Activated CD8-positive, alpha-beta T cell treated with anti-CD3 and anti-CD28 coated beads, Interleukin-2, amount 10 ng/mL, durations not matched to agents 7 days and 5 days (primary cell): ENCODE measurements at places on chromosomes 5 and 9. TPM values are rescaled to one million over a fixed set of nuclear protein-coding genes. Genes with fewer than 3 reads are reported as not detected.

DNA sequence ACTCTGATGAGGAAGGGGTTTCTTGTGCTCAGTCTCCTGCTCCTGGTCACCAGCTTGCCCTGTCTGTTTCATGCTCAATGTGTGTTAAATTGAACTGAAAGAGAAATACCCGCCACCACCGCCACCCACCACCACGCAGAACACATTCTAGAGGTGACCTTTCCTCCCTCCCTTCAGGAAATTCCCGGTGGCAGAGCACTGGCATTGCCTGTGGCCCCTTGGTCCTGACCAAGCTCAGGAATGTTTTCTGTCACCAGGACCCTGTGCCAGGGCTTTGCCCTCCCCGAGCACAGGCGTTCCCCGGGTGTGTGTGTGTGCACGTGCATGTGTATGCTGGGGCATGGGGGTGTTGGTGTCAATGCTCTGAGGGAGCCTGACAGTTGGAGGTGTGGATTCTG, 10.2 kb upstream of the SLC25A51 start:
- no peak overlapping the region for H3K4me3 ChIP-seq
- peaks cover 2% of the 10 kb centered on the region for H3K4me1 ChIP-seq

Gene FOXD4L5
- 0.16 TPM for total RNA-seq

GRCh38 chr5:2591777-2592453, 159.6 kb downstream of the IRX2 start:
- H3K27me3 ChIP-seq, result no peaks in the 10 kb centered on the region
- DNase-seq, result no peak
- no peak overlapping the region for H3K4me3 ChIP-seq
- no peaks in the 10 kb centered on the region for H3K36me3 ChIP-seq

- H3K4me3 ChIP-seq, result no peak overlapping the region
- H3K27ac ChIP-seq, result no peak overlapping the region
- no peak for DNase-seq
- no peaks in the 10 kb centered on the region for H3K36me3 ChIP-seq
- no peaks in the 10 kb centered on the region for H3K4me1 ChIP-seq
- H3K27me3 ChIP-seq, result no peaks in the 10 kb centered on the region
Observed at GRCh38 chr9:8701904-8702303, 902.3 kb upstream of the DMAC1 start.

Gene PALM2AKAP2
- not detected for total RNA-seq

DNA sequence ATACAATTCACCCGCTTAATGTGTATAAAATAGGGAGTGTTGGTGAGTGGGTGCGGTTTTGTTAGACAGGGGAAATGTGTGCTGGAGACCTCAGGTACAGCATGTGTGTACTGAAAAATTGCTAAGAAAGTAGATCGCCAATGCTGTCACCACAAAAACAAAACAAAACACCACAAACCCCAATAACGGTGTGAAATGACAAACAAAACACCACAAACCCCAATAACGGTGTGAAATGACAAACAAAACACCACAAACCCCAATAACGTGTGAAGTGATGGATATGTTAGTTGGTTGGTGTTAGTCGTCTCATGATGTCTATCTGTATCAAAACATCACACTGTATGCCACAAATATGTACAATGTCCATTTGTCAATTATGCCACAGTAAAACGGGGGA, 14.2 kb upstream of the GFPT2 start:
- no peak for DNase-seq
- no peak overlapping the region for H3K4me3 ChIP-seq
- no peak overlapping the region for H3K27ac ChIP-seq
- H3K36me3 ChIP-seq, result no peaks in the 10 kb centered on the region
- H3K4me1 ChIP-seq, result peaks cover 4% of the 10 kb centered on the region

DNA sequence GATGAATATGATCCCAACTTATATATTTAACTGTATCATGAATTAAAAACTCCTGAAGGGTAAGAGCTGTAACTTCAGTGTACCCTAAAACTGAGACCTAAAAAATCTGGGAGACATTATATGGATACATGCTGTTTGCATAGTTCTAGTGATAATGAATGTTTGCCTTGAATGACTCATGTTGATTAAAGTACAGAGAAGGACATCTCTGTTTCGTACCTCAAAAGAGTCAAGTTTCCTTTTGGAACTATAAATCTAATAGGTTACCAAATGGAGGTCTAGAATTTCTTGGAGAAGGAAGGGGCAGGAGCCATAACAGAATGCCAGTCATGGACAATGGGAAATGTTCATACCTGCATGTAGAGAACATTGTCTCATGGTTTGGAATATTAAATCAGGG, 168.1 kb downstream of the SNCAIP start:
- H3K36me3 ChIP-seq, result no peaks in the 10 kb centered on the region
- no peaks in the 10 kb centered on the region for H3K4me1 ChIP-seq
- H3K27me3 ChIP-seq, result no peaks in the 10 kb centered on the region
- no peak for DNase-seq

Gene OR13D1
- total RNA-seq, result not detected

GRCh38 chr9:92066168-92066567, 49.0 kb downstream of the SPTLC1 start:
- H3K27ac ChIP-seq, result no peak overlapping the region
- no peaks in the 10 kb centered on the region for H3K27me3 ChIP-seq
- no peak for DNase-seq
- peaks cover 59% of the 10 kb centered on the region for H3K36me3 ChIP-seq
- no peak overlapping the region for H3K4me3 ChIP-seq
- no peaks in the 10 kb centered on the region for H3K4me1 ChIP-seq

Gene CCNI2
- total RNA-seq, result 9.5 TPM
